ENCODE measurements at places on chromosomes 3 and 15. TPM values are rescaled to one million over a fixed set of nuclear protein-coding genes. Genes with fewer than 3 reads are reported as not detected.

DNA sequence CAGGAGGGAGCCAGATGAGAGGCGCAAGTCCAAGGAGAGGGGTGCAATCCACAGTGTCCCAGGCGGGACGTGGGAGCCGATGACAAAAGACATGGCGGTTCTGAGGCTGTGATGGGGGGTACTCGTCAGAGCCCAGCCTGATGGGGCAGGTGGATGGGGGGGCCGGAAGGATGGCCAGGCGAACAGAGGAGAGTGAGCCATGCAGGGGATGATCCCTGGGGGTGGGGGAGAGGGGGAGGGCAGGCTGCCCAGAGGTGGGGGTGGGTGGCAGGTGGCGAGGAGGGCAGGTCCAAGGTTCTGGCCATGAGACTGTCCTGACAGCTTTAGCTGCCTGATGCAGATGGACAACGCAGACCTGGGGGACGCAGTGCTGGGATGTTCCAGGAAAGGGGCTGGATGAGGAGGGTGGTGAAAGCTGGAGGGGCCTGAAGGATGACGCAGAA lies 8.9 kb upstream of the CSPG4 start:
- DNase-seq: no peak
- H3K27me3 ChIP-seq: peaks cover 10% of the 10 kb centered on the region
- H3K4me1 ChIP-seq: peaks cover 6% of the 10 kb centered on the region
- H3K4me3 ChIP-seq: no peak overlapping the region
- no peaks in the 10 kb centered on the region for H3K36me3 ChIP-seq
- no peak overlapping the region for H3K27ac ChIP-seq

DNA sequence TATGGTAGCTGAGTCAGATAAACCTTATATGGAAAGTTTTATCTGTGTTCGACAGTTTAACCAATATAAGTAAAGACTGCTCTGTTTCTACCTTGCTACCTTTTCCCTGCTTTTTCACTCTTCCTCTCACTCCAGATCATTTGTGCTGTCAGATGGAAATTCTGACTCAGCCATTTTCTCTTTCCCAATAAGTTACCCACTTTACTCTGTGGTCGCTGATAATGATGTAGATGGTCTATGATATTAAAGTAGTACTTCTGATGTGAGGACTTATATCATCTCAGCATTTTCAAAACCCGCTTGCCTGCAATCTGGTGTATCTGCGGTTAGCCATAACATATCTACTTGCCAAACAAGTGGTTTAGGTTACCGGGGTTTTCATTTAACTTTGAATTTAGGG lies 15.0 kb upstream of the UTS2B start:
- no peak overlapping the region for H3K4me3 ChIP-seq
- no peaks in the 10 kb centered on the region for H3K4me1 ChIP-seq
- DNase-seq: no peak
- no peaks in the 10 kb centered on the region for H3K27me3 ChIP-seq
- H3K36me3 ChIP-seq: no peaks in the 10 kb centered on the region

DNA sequence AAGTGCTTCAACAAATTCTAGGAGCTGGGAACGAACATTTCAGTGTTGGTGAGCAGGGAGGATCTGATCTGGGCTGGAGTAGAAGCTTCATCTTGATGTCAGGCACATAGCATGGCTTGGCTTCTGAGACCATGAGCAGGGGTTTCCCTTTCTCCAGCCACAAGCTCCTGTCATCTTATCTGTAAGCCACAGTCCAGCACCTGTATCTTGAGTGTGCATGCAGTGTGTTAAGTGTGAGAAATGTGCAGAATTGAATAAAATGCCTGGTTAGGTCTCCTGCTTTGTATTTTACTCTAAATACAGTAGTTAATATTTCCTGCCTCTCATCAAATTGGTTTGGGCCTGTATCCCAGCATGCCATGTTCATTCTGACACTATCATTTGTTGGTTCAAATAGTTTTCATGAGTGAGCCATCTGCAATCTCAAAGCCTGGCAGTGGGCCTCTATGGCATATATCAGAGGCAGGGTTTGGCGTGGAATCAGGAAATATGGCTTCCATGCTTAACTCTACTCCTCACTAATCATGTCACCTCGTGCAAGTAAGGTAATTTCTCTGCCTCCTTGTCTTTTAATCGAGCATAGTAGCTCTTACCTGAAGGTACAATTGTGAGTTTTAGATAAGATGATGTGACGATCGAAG lies 43.3 kb downstream of the TLNRD1 start:
- DNase-seq: no peak
- peaks cover 5% of the 10 kb centered on the region for H3K4me1 ChIP-seq
- peaks cover 2% of the 10 kb centered on the region for H3K27me3 ChIP-seq

DNA sequence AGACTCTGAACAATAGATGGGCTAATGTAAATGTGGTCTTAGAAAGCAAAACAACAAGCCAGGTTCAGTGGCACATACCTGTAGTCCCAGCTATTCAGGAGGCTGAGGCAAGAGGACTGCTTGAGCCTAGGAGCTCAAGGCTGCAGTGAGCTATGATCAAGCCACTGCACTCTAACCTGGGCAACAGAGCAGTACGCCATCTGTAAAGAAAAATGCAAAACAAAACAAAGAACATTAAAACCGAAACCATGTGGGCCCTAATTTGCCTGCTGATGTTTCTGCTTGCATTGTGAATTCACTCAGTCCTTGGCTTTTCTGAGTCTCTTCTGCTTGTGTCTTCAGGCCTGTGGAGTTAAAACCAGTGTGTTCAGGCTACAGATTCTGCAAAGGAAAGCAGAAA lies 56.7 kb downstream of the CCNL1 start:
- no peak for DNase-seq
- H3K36me3 ChIP-seq: peaks cover 2% of the 10 kb centered on the region
- H3K4me3 ChIP-seq: no peak overlapping the region
- no peaks in the 10 kb centered on the region for H3K27me3 ChIP-seq

DNA sequence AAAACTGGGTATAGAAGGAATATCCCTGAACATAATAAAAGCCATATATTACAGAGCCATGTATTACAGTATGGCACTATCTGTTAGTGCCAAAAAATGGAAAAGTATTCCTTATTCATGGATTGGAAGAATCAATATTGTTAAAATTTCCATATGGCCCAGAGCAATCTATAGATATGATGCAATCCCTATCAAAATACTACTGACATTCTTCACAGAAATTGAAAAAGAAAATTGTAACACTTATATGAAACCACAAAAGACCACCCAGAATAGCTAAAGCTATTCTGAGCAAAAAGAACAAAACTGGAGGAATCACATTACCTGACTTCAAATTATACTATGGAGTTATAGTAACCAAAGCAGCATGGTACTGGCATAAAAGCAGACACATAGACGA lies 218.8 kb downstream of the PLCL2 start:
- peaks cover 56% of the 10 kb centered on the region for H3K36me3 ChIP-seq
- H3K27ac ChIP-seq: no peak overlapping the region
- peaks cover 3% of the 10 kb centered on the region for H3K27me3 ChIP-seq
- H3K4me1 ChIP-seq: peaks cover 12% of the 10 kb centered on the region
- no peak for DNase-seq

GRCh38 chr15:70438776-70439175 lies 324.6 kb downstream of the UACA start:
- DNase-seq: no peak
- H3K36me3 ChIP-seq: no peaks in the 10 kb centered on the region
- H3K27ac ChIP-seq: no peak overlapping the region
- H3K27me3 ChIP-seq: peaks cover 31% of the 10 kb centered on the region
- H3K4me1 ChIP-seq: peaks cover 31% of the 10 kb centered on the region
- H3K4me3 ChIP-seq: no peak overlapping the region

- H3K27ac ChIP-seq: no peak overlapping the region
- peaks cover 1% of the 10 kb centered on the region for H3K4me1 ChIP-seq
- no peak for DNase-seq
- no peak overlapping the region for H3K4me3 ChIP-seq
Observed at GRCh38 chr3:64440498-64440897, 215.2 kb upstream of the PRICKLE2 start.

- no peak overlapping the region for H3K27ac ChIP-seq
- H3K36me3 ChIP-seq: no peaks in the 10 kb centered on the region
- no peaks in the 10 kb centered on the region for H3K27me3 ChIP-seq
- no peaks in the 10 kb centered on the region for H3K4me1 ChIP-seq
Observed at GRCh38 chr3:181899702-181900101, 188.0 kb downstream of the SOX2 start.

DNA sequence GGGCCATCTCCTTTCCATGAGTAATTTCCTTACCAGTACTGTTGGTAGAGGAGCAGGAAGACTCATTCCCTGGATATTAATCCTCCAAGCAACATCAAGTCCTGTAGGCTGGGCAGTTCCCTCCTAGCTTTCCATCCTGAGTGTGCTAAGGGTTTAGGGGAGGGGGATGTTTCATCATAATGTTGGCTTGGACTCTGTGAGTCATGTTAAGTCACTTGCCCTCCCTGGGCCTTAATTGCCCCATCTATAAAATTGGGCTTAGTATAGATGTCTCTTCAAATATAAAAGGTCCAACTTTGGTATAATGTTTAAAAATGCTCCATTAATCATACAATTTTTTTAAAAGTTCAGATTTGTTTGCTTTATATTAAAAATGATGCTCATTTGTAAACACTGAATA lies 52.7 kb downstream of the TLE3 start:
- peaks cover 28% of the 10 kb centered on the region for H3K36me3 ChIP-seq
- H3K27me3 ChIP-seq: peaks cover 12% of the 10 kb centered on the region
- no peak overlapping the region for H3K4me3 ChIP-seq
- peaks cover 1% of the 10 kb centered on the region for H3K4me1 ChIP-seq

DNA sequence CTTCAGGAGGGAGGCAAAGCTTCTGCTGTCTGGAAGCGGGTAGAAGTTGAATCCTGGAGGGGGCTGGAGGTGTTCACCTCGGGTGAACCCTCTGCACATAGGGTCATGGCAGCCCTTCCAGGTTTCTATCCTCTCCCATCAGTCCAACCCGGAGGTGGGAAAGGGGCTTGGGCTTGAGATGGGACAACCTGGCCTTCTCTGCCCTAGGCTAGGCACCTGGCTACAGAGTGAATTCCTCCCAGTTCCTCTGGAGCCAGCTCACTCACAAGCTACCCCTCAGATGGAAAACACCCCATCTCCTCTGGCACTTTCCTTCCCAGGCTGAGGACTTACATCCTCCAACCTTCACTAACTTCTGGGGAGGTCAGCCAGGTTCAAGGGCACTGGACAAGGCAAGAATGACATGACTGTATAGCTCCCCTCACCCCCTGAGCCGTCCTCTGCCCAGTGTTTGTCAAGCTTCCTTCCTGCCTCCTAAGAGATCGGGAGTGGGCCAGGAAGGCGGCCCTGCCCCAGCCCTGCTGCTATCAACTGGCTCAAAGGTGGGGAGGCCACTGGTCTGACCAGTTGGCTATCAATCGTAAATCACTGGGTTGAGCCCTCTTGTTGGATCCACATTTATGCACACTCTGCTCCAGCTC lies 45.8 kb downstream of the KLF15 start:
- no peaks in the 10 kb centered on the region for H3K36me3 ChIP-seq
- no peaks in the 10 kb centered on the region for H3K4me1 ChIP-seq
- DNase-seq: no peak
- H3K27ac ChIP-seq: no peak overlapping the region

- H3K4me3 ChIP-seq: no peak overlapping the region
- peaks cover 13% of the 10 kb centered on the region for H3K27me3 ChIP-seq
- DNase-seq: no peak
- H3K4me1 ChIP-seq: no peaks in the 10 kb centered on the region
- H3K27ac ChIP-seq: no peak overlapping the region
Observed at GRCh38 chr3:141383555-141384129, 15.3 kb downstream of the ZBTB38 start.

DNA sequence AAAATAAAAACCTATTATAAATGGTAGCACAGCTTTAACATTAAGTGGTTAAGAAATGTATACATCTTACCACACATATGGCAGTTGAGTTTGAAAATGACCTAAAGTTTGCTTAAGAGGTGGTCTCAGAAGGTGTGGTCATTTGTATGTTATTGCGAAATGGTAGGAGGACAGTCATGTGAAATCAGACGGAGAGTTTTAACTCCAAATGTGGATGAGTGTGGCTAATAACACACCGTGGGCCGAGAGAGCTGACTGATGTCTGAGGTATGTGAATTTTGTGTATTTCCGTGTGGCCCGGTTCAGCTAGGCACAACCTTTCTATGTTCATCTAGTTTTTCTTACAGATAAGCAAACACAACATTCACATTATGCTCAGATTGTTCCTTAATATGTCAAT lies 71.9 kb downstream of the ARNT2 start:
- no peaks in the 10 kb centered on the region for H3K4me1 ChIP-seq
- H3K27me3 ChIP-seq: peaks cover 9% of the 10 kb centered on the region
- no peak overlapping the region for H3K4me3 ChIP-seq
- no peak for DNase-seq
- H3K36me3 ChIP-seq: no peaks in the 10 kb centered on the region
- no peak overlapping the region for H3K27ac ChIP-seq

DNA sequence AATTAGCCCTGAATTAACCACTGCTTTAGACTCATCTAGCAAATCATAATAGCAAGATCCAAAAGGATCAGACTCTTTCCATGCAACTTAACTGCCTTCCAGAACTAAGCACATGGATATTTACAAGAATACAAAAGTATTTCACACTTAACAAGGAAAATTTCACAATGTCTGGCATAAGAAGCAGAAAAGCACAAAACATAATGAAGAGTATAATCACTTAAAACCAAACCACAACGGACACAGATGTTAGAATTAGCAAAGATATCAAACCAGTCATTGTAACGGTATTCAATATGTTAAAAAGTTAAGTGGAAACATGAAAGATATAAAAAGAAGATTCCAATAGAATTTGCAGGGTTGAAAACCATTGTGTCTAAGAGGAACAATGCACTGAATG lies 51.5 kb upstream of the COL6A6 start:
- H3K4me1 ChIP-seq: no peaks in the 10 kb centered on the region
- H3K27me3 ChIP-seq: no peaks in the 10 kb centered on the region
- H3K4me3 ChIP-seq: no peak overlapping the region
- no peak overlapping the region for H3K27ac ChIP-seq
- no peaks in the 10 kb centered on the region for H3K36me3 ChIP-seq

DNA sequence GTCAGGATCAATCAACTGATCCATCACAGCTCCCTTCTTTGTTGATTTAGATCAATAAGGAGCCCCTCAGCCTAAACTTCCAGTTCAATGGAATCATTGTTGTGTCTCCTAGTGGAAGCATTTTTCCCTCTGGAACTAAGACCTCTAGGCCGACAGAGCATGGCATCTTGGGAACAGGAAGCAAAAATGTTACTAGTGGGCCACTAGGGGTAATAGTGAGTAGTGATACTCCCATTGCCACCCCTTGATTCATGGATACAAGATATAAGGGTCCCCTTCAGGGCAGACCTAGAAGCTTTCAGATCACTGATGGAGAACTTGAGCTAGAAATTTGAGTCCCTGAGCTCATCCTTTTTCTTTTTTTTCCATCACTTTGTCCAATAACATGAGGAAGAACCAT lies 40.4 kb upstream of the AZI2 start:
- DNase-seq: no peak
- H3K27ac ChIP-seq: no peak overlapping the region
- no peaks in the 10 kb centered on the region for H3K36me3 ChIP-seq
- peaks cover 3% of the 10 kb centered on the region for H3K27me3 ChIP-seq
- H3K4me1 ChIP-seq: no peaks in the 10 kb centered on the region

GRCh38 chr3:131998027-131998426 lies 36.8 kb downstream of the CPNE4 start:
- H3K4me1 ChIP-seq: no peaks in the 10 kb centered on the region
- no peak overlapping the region for H3K27ac ChIP-seq
- no peak overlapping the region for H3K4me3 ChIP-seq
- no peak for DNase-seq
- peaks cover 3% of the 10 kb centered on the region for H3K27me3 ChIP-seq

GHRL gene
- total RNA-seq: 0.53 TPM

ARGFX gene
- total RNA-seq: not detected

MESP2 gene
- total RNA-seq: not detected

CSPG5 gene
- 0.43 TPM for total RNA-seq

ARHGAP11A gene
- total RNA-seq: 96.4 TPM

BLM gene
- 41.0 TPM for total RNA-seq

REC114 gene
- not detected for total RNA-seq

TUSC7 gene
- total RNA-seq: not detected

PRTG gene
- total RNA-seq: not detected

RPSA gene
- total RNA-seq: 1,282 TPM

GTPBP8 gene
- 26.5 TPM for total RNA-seq

All from activated naive CD8-positive, alpha-beta T cell treated with anti-CD3 and anti-CD28 coated beads, Interleukin-2, amount 10 ng/mL, durations not matched to agents 7 days and 5 days (primary cell).